HS-5 (cell line): ENCODE measurements at places on chromosomes 4 and X.

DNA sequence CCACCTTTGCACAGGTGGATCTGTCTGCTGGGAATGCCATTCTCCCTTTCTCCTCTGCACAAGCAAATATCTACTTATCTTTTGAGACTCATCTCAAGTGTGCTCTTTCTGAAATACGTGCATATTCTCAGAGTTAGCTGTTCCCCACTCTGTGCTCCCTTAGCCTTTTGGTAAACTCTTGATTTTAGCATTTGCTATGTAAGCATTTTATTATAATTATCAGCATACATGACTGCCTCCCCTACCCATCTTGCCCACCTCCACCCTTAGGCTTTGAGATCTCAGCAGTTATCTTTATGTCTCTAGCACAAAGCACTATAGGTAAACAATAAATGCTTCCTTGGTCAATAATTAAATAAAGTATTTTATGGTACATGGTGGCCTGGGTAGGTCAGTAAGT, 11.5 kb downstream of the DRP2 start:
- DNase-seq: no peak

DNA sequence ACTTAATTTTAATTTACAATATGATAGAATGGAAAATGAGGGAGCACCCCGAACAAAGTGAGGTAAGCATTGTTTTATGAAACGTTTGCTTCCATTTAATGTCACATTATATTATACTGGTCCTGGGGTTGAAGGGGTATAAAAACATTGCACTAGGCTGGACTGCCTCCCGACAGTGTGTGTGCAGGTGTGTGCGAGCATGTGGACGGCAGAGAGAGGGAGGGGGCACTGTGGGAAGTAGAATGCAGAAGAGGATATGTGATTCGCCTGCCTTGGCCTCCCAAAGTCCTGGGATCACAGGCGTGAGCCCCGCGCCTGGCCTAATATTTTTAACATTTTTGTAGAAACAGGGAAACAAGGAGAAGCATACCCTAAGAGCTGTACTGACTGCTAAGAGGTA, 36.0 kb downstream of the IRF2 start:
- no peak for DNase-seq

DNA sequence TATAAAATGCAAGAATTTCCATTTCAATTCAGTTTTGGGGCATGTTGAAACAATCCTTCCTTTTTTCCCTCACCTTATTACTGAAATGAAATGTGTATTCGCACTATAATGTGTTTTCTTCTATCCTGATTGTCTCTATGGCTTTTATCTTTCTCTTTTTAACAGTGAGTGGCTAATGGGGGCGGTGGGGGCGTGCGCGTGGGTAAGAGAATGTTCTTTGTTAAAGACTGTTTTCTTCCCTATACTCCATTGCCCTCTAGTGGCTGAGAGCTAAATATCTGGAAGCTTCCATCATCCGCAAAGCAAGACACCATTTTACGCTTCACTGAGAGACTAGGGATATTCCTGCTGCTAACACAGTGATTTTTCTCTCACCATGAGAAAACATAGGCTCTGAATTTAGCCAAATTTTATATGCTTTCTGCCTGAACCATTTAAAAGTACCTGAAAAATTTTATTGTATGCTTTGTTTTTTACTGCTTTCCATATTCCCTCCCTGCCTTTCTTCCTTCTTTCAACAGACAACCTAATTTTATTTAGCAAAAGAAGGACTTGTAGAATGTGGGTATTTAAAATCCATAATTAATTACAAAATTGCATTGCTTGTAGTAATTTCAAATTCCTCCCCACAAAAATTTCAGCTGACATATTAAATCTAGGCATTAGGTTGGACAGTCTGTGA, 194.0 kb downstream of the GASK1B start:
- peak; percentile 39 for DNase-seq

GRCh38 chr4:14767142-14767541, 235.1 kb upstream of the CPEB2 start:
- DNase-seq: no peak

- DNase-seq: peak; percentile 42
Observed at GRCh38 chr4:141058591-141059512, 74.4 kb downstream of the RNF150 start.

DNA sequence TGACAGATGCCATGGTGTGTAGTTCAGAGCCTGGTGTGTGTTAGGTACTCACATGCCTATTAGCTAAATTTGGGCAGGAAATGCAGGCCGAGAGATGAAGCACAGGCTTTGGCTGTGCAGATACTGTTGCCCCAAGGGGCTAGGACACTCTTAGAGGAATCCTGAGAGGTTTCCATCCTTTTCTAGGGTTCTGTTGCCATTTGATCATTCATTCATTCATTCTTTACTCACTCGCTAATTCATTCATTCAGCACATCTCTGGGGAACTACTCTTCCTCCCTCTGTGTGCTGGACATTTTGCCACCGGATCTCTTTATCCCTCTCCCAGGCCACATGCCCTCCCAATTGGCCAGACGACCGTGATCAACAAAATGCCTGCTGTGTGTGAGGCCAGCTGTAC, 43.9 kb upstream of the NSG1 start:
- no peak for DNase-seq
